ENCODE measurements at places on chromosomes 6 and 20.
A peak's percentile ranks its signal among the peaks of the same experiment; 100 is the strongest.

GRCh38 chr20:43539975-43540672, 18.7 kb upstream of the SGK2 start:
- no peak for DNase-seq

DNA sequence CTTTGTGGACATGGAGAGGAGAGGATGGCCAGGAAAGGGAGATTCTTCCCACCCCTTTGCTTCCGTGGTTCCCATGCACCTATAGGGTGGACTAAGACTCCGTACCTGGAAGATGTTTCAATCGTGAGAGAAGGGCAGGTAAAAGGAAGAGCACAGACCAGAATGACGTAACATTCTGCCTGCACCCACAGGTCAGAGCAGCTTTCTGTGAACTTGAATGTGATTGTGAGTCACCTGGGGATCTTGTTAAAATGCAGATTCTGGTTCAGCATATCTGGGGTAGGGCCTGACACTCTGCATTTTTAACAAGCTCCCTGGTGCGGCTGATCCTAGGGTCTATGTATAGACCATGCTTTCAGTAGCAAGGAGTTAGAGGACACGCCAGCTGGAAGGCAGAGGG, 164.1 kb upstream of the SGK1 start:
- no peak for DNase-seq

- peak; percentile 73 for DNase-seq
These were observed 359.3 kb downstream of the SYNE1 start for GRCh38 chr6:152277826-152278329.

DNA sequence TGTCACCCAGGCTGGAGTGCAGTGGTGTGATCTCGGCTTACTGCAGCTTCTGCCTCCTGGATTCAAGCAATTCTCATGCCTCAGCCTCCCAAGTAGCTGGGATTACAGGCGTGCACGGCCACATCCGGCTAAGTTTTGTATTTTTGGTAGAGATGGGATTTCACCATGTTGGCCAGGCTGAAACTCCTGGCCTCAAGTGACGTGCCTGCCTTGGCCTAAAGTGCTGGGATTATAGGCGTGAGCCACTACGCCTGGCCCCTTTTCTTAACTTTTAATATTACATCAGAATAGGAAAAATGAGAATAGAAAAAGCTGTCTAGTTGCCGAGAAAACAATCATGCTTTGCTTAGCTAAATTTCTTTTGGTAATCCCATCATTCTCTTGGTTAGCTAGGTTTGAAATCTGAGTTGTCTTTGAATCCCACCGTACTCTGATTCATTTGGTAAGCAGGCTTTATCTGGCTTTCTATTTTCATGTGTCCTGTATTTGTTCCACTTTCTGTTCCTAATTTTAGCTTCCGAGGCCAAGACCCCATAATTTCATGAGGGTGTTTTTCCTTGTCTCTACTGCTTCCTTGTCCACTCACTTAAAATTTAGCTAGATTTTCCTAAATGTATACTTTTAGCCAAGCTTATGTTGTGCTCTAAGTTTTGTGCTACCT, 83.5 kb downstream of the NCOA3 start:
- no peak for DNase-seq

DNA sequence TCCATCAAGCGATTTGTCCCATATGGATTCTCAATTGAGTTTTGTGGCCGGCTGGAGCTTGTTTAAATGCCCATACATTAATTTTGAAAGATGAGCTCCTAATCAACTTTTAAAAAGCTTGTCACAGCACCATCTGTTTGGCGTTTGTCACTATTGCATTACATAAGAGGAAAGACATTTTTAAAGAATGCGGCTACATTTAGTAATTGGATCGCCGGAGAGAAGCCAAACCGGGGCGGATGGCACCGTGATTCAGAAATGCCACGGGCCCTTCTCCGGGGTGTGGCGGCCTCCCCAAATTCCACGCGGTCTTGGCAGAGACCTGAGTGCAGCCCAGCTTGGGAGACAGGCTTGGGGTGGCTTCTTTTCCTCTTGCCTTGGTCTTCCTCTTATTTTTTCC, 67.7 kb upstream of the ZNFX1 start:
- DNase-seq: peak; percentile 42

GRCh38 chr6:14665827-14666724, 548.5 kb downstream of the CD83 start:
- peak; percentile 37 for DNase-seq

Data from left ventricle myocardium superior (tissue), 1 donor.